ENCODE measurements at places on chromosomes 16 and 17. TPM values are rescaled to one million over a fixed set of nuclear protein-coding genes. Genes with fewer than 3 reads are reported as not detected.

C16orf96 gene
- total RNA-seq = 0.08 TPM

GRCh38 chr16:68313116-68313515 is 2.3 kb downstream of the PRMT7 start:
- DNase-seq = no peak

DNA sequence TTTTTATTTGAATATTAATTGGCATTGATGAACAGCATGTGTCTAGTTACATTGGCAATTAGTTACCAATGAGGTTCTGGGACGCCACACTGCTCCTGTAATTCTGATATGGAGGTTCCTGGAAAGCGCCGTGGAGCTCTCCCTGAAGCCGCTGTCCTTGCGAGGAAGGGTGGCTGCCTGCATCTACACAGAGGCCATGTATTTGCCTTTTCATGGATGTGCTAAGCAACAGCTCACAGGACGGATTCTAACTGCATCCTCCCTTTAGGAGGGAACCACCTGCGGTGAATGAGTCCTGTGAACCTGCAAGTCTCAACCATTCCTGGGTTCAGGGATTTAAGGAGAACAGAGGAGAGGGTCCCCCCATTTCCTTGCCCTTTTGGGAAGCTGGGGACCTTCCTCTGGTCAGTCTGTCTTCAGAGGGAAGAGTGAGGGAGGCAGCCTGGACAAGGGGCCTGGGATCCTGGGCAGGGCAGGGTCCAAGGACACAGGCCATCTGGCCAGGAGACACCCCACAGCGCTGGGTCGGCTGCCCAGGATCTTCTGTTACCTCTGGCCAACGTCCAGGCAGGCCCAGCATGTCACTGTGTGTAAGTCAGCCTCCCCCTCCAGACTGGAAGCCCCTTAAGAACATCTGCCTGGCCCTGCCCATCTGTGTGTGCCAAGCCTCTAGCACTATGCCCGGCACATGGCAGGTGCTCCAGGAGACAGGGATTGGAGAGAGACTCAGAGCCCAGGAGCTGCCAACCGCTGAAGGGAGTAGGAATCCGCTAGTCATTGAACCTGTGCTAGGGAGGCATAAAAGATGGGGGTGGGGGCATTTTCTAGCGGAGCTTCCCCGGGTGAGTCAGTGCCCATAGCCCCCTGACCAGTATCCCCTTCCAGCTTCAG is 314.1 kb upstream of the TNRC6C start:
- no peak for DNase-seq

DNA sequence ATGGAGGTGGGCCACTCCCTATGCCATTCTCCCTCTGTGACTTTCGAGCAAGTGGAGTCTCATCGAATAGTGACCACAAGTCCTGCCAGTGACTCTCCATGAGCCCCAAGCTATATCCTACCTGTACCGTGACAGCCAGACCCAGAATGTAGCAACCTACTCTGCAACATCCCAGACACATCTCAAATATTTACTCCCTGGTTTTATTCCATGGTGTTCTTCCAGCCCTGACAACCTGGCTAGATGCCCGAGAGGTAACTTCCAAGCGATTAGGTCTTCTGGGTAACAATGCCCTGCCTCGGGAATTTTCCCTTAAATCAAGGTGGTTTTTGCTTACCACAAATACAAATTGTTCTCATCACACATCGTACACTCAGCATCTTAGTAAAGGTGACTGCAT is 211.7 kb downstream of the ZFHX3 start:
- DNase-seq = no peak

P2RX5 gene
- total RNA-seq = 34.2 TPM
